Bone marrow (tissue), 2 donors: ENCODE measurements at places on chromosomes 3 and 15.

DNA sequence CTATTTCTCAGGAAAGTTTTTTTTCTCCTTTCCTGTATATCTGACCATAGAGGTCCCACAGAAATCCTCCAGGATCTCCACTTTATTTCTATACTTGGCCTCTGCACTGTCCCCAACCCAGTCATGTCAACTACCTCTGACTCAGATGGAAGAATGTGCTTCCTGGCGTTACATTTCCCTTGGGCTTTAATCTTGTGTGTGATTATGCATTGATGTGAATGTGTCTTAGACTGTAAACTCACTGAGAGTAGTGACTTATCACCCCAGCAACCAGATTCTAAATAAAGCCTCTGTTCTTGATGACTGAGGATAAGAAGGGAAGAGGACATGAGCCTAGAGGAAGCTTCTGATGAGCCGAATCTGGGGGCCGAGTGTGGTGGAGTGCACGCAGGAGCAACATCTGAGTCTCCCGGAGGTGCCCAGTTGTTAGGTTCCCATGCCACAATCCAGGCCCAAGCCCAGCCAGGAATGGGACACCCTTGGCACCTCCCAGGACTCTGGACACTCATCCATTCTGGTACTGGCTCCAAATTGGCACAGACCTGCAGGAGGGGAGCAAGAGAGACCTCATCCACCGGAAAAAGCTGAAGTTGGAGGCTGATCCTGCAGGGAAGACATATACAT, 32.1 kb upstream of the HEG1 start:
- no peak for DNase-seq

- DNase-seq: no peak
Measured at GRCh38 chr3:98339031-98339430, 14.6 kb upstream of the OR5K4 start.

DNA sequence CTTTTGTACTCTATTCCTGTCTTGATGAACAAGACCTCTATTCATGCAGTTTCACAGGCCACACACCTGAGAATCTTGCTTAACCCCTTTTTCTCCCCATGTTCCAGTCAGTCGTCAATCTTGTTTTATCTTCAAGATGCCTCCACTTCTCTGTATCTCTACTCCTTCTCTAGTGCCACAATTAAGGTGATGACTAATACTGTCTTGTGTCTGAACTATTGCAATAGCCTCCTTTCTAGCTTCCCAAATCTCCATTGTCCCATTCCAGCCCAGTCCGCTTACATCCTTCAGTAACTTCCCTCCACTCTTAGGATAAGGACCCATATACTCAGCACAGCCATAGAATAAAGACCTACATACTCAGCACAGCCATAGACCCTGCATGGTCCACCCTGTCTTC, 24.7 kb downstream of the CHST14 start:
- DNase-seq: no peak

DNA sequence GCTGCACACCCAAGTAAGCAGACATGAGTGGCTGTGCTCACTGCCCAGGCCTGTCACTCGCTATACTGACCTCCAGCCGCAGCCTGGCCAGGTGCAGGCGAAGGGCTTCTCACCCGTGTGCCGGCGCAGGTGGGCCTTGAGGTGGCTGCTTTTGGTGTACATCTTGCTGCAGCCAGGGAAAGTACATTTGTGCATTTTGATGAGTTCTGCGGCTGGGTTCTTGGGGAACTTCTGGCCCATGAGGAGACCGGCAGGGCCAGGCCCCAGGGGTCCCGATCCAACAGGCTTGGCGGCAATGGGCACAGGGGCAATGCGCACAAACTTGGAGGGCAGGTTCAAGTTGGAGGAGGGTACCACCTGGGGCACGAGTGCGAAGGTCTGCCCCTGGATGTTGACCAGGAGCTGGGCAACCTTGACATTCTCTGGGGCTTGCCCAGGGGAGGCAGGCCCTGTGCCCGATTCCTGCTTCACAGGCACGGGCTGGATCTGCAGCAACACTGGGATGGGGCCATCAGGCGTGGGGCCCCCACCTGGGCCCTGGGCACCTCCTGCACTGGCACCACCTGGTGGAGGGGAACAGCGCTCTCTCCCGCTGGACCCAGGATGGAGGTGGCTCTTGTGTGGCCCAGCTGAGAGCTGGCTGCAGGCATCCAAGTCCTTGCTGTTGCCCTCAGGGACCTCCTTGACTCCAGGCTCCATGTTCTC, 5.3 kb downstream of the KLF15 start:
- no peak for DNase-seq

- no peak for DNase-seq
Measured at GRCh38 chr3:94779699-94780098, 716.8 kb downstream of the NSUN3 start.

- DNase-seq: no peak
Measured at GRCh38 chr3:79314544-79314943, 453.3 kb downstream of the ROBO1 start.

DNA sequence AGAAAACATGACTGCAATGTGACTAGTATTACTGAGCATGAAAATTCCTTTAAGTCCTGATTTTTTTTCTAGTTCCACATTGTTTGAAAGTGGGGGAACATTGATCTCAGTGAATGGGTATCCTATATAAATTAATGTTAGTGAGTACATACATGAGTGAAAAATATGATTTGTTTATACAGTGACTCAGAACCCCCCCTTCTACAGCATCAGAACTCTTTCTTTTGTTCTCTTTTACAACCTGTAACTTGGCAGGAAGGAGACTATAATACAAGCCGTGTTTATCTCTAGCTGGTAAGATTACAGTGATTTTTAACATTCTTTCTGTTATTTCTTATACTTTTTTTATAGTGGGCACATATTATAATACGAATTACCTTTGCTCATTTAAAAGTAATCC, 384.7 kb downstream of the PDCD6IP start:
- DNase-seq: no peak

GRCh38 chr3:31213869-31214486, 318.7 kb upstream of the STT3B start:
- DNase-seq: no peak

DNA sequence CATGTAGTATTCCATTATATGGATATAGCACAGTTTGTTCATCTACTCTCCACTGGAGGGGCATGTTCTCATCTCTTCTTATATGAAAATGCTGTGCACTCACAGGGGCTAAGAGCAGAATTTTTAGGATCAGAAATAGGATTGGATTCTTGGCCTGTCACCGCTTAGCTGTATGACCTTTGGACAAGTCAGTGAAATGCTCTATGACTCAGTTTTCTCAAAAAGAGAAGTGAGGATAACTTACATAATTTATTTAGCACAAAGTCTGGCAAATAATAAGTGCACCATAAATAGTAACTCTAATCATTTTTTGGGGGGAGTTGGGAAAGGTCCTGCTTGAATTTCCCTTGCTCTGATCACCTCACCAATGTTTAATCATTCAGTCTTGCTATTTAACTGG, 103.7 kb upstream of the LRIG1 start:
- no peak for DNase-seq

GRCh38 chr15:77852241-77853007, 219.7 kb upstream of the LINGO1 start:
- DNase-seq: no peak

DNA sequence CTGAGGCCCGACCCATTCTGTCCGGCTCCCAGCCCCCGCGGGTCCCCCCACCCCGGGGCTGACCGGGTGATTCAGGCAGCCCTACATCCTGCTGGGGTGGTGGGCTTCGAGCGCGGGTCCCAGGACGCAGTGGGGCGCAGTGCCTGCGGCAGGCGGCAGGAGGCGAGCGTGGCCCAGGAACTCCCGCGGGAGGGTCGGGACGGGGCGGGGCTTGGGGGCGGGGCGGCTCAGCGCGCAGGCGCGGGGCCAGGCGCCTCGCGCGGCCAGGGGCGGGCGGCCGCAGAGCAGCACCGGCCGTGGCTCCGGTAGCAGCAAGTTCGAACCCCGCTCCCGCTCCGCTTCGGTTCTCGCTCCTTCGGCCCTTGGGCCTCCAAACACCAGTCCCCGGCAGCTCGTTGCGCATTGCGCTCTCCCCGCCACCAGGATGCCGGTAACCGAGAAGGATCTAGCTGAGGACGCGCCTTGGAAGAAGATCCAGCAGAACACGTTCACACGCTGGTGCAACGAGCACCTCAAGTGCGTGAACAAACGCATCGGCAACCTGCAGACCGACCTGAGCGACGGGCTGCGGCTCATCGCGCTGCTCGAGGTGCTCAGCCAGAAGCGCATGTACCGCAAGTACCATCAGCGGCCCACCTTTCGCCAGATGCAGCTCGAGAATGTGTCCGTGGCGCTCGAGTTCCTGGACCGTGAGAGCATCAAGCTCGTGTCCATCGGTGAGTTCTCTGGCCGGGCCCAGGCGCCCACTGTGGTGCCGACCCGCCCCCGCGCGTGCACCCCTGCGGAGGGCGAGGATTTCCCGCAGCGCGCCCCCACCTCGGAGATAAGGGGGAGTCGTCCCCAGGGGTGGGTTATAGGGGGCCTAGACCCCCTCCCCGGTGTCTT, at the start of gene FLNB:
TSS of gene FLNB (plus strand) at position 282 of the 885 bp plus-strand sequence. CDS start at position 425, 143 bp downstream.
- DNase-seq: peak; percentile 48

DNA sequence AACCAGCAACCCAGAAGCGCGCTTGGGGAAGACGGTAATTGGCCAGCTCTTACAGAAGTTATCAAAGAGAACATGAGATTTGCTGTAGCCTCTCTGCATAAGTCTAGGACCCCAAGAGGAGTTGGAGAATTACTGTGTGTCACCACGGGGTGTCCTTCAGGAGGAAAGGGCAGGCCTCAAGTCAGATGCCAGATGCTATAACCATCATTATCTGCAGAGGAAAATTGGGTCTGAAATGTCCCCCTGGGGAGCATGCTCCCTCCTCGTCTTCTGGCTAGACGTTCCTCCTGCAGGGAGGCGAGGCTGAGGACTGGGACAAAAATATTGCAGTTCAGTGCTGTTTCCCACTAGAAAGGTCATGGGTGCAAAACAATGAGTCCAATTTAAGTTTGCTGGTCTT, 380.5 kb upstream of the CFAP20DC start:
- DNase-seq: no peak

GRCh38 chr15:75955720-75956119, 52.0 kb downstream of the FBXO22 start:
- DNase-seq: no peak

DNA sequence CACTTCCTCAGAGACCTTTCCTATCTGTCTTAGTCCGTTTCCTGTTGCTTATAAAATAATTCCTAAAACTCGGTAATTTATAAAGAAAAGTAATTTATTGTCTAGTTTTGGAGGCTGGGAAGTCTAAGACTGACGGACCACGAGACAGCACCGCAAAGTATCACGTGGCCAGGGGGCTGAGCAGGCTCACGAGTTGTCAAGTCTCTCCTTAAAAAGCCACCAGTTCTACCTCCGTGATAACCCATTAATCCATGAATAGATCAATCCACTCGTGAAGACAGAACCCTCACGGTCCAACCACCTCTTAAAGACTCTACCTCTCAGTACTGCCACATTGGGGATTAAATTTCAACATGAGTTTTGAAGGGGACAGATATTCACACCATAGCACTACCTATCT, 821 bp downstream of the LINS1 start:
- no peak for DNase-seq
